Panc1 (cell line): ENCODE measurements at places on chromosomes 11 and 22. TPM values are rescaled to one million over a fixed set of nuclear protein-coding genes. Genes with fewer than 3 reads are reported as not detected.

GRCh38 chr11:69489031-69489745 lies 7.7 kb downstream of the LINC01488 start:
- DNase-seq = no peak

- no peak for DNase-seq
These were observed 26.8 kb downstream of the PARVB start for GRCh38 chr22:44050766-44051355.

GRCh38 chr11:9049959-9050358 lies 41.4 kb downstream of the SCUBE2 start:
- DNase-seq = no peak

DNA sequence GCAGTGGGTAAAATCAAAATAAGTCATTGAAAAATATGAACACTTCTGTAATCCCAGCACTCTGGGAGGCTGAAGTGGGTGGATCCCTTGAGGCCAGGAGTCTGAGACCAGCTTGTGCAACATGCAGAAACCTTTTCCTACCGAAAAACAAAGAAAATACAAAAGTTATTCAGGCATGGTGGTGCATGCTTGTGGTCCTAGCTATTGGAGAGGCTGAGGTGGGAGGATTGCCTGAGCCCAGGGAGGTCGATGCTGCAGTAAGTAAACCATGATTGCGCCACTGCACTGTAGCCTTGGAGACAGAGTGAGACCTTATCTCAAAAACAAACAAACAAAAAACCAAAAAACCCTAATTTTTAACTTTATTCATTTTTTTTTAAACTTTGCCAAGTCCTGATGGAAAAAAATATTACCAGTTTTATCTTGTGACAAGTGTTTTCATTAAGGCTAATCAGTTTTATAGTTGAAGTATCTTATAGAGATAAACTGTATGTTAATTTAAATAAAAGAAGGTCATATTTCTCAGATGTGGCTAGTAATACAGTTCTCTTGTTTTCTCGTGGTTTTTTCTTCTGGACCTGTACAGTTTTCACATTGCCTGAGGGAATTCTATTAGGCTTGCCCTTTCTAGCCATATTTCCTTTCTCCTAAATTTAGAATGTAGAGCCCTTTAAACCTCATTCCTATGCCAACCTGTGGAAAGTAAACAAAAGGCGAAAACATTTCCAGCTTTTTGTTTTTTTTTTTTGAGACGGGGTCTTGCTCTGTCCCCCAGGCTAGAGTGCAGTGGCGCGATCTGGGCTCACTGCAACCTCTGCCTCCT lies 9.4 kb downstream of the HIPK3 start:
- DNase-seq = no peak

DAGLA gene
- 6.4 TPM for total RNA-seq

FLRT1 gene
- 0.51 TPM for total RNA-seq
